ENCODE measurements at places on chromosomes 7 and 10.

DNA sequence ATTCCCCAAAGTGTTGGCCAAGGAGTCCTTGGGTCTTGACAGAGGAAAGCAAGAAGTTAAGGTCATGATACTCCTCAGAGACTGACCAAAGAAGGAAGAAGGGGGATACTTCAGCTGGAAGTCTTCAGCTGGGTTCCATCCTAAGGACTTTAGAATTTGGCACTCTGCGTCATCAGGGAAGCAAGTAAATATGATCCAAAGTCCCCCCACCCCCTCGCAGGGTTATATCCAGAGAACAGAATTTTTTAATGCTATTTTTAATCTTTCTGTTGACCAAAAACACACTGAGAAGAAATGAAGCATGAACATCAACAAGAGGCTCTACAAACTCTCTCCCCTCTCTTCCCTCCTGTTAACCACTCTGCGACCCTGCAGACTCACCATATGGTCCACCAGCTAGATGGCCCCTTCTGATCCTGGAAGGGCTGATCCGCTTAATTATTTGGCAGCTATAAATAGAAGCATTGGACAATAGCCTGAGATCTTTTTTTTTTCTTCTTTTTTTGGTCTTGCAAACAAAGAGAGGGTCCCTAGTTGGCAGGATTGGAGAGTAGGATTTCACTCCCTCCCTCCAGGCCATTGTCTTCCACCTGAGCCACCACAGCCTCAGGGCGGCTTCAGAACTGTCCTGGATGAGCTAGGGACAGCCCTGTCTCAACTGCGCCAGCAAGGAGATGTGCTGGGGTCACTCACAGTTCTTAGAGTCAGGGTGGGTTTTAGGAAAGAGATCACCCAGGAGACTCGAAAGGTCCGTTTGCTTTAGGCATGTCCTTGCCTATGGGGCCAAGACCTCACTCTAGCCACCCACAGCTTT is 196.0 kb downstream of the KCNMA1 start:
- DNase-seq, result no peak

- no peak for DNase-seq
These were observed 71.3 kb downstream of the DENND11 start for GRCh38 chr7:141630621-141631020.

- no peak for DNase-seq
These were observed 1.4 kb downstream of the MRPS33 start for GRCh38 chr7:141013345-141013715.

DNA sequence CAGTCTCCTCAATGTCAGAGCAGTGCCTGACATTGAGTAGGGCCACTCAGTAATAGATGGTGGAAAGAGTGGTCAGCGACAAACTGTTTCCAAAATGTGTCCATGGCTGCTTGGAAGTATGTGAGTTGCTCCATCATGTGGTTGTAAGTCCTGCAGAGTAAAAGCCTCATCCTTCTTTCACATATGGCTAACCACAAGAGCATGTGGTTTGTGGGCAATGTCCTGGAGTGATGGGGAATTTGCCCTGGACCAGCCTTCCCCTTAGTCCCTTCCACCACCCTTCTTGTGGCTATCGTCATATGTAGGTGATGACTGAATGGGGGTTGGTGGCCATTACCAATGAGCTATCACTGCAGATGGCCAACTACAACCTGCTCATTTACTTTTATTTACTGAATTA is 33.0 kb upstream of the PLXNA4 start:
- no peak for DNase-seq

GRCh38 chr10:133199488-133199885 is 30.5 kb upstream of the UTF1 start:
- no peak for DNase-seq

DNA sequence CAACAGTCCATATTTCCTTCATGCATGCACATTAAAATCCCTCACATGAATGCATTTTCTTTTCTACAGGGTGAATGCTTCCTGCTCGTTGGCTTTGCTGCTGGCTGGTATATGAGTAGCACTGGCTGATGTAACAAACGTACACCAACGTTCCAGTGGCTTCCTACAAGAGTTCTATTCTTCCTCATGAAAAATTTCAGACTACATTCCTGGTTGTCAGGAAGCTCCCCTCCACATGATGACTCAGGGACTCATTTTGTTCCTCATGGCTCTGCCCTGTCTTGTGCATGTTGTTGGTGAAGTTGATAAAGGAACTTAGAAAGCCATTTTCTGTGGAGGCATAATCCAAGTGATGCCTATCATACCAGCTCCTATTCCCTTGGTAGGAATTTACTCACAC is 470.7 kb upstream of the KLF6 start:
- no peak for DNase-seq

GRCh38 chr10:670038-670437 is 19.4 kb downstream of the DIP2C start:
- DNase-seq, result no peak

Data from H7 (cell line).